Muscle of arm (tissue), 14 donors: ENCODE measurements at places on chromosomes 16 and 17. TPM values are rescaled to one million over a fixed set of nuclear protein-coding genes. Genes with fewer than 3 reads are reported as not detected.

IKZF3 gene
- polyA plus RNA-seq, result 0.26 TPM

CDRT4 gene
- 26.5 TPM for polyA plus RNA-seq

TBC1D3 gene
- 0.59 TPM for polyA plus RNA-seq

DNA sequence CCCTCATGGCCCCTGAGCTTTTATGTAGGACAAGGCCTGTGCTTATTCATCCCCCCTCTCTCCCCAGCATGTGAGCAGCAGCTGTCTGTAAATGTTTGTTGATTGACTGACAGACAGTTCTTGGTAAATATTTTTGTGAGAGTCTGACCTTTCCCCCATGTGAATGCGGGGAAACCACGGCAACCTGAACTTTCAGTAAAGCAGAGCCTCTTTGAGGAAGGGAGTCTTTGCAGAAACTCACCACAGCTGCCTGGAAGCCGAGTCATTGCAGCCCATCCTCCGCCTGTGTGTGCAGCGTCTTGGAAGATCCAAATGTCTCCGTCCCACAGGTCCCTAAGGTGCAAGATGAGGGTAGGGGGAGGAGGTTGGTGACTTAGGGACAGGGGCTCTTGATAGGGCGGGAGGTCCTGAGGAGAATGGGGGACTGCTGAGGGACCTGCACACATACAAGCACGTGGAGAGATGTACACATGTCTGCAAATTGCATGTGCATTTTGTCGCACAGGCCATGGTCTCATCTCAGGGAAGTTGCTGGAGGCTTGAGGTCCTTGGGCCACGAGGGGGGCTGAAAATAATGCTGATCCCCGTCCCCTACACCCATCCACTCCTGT lies 23.0 kb upstream of the IL21R start:
- no peak for DNase-seq

- no peak for DNase-seq
Observed at GRCh38 chr17:75610103-75610984, 22.7 kb downstream of the MYO15B start.

- no peak for DNase-seq
Observed at GRCh38 chr17:49959183-49959935, 9.6 kb upstream of the DLX4 start.
